SIG-M5 (cell line): ENCODE measurements at places on chromosomes 16 and 17.

GRCh38 chr16:49466881-49467280, 93.3 kb downstream of the C16orf78 start:
- no peak for DNase-seq

- no peak for DNase-seq
Observed at GRCh38 chr17:69269131-69269998, 40.7 kb upstream of the ABCA10 start.

DNA sequence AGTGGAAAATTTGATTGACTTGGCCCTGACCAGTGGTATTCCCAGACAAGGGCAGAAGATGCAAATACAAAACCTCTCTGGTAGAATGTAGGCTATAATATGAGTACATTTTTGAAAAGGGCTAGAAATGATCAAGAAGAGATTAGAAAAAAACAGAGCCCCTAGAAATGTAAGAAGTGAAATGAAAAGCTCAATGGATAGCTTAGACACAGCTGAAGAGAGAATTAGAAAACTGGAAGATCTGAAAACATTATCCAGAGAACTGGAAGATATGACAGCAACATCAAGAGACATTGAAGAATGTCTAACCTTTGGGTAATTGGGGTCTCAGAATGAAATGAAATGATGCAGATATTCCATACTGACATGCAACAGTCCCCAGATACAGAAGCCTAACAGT, 105.2 kb upstream of the ZNF750 start:
- DNase-seq: no peak

DNA sequence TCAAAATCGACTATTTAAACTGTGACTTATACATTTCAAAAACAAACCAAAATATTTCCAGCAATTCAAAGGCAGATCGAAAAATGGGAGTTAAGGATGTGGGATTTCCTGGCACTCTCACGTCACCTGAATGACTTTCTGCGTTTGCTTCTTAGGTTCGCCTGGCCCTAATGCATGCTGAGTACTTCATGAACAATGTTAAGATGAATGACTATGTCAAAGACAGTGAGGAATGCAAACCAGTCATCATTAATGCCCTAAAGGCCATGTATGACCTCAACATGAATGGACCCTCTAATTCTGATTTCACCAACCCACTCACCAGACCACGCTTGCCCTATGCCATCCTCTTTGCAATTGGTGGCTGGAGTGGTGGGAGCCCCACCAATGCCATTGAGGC, 7.3 kb downstream of the KLHL10 start:
- no peak for DNase-seq
